Anterior cingulate cortex (tissue), 58 donors: ENCODE measurements at places on chromosomes 16 and 17.

DNA sequence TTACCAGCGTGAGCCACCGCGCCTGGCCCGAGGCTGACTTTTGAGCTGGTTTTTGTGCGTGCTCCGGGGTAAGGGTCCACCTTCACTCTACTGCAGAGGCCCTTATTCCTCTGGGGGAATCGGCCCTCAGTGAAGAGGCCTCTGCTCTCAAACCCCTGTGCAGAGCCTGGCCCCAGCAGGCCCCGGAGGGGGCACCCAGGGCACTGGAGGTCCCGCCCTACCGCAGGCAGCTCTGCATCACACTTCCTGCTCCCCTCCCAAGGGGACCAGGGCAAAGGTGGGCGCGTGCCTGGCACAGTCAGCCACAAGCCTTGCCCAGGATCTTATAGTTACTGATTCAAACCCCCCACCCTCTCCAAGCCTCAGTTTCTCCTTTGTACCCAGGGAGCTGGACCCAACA is 3.6 kb upstream of the UBE2I start:
- no peak for DNase-seq

DNA sequence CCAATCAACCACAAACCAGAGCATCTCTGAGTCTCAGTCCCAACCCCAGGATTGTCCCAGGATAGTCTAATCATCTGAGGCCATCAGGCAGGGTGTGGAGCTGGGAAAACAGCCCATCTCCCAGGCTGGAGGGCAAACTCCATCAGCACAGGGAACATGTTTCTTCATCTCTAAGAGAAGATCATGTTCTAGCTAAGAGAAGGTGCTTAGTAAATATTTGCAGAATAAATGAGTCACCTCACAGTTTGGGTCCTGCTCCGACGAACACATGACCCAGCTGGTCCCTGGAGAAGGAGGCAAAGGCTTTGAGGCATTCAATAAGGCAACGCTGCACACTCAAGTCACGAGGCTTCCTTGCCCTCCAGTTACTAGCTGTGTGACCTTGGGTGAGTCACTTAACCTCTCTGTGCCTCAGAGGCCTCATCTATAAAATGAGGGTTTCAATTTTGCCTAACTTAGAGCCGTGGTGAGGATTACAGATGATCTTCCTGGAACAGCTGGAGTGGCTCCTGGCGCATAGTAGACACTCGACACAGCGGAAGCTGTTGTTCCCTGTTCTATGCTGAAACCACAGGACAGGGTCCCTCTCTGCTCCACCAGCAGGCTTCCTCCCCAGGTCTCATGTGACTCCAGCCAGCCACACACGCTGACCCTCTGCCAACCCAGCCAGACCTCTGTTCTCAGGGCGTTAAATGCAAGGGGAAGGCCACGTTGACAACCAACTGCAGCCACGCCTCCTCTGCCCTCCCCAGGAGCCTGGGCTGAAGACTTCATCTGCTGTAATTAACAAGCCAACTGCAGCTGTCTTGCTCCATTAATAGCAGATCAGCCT is 10.3 kb upstream of the RPL38 start:
- DNase-seq: peak; percentile 36

- DNase-seq: no peak
Observed at GRCh38 chr17:21505819-21506815, 130.0 kb downstream of the KCNJ12 start.

DNA sequence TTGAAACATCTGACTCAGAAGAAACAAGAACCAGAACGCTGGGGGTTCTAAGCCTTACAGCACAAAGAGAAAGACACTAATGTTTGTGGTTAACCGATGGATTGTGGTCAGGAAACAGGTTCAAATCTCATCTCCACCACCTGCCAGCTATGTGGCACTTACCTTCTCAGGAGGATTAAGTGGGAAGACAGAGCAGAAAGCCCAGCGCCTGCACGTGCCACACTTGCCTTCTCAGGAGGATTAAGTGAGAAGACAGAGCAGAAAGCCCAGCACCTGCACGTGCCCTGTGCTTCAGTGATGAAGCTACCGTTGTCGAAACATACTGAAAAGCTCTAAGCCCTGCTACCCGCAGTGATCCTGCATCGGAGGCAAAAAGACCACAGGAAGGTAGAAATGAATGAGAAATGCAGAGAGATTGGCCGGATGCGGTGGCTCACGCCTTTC is 90.6 kb downstream of the NXN start:
- no peak for DNase-seq

- no peak for DNase-seq
Observed at GRCh38 chr17:76458580-76459490, 5.9 kb upstream of the UBE2O start.
